ENCODE measurements at places on chromosomes 11 and 22. TPM values are rescaled to one million over a fixed set of nuclear protein-coding genes. Genes with fewer than 3 reads are reported as not detected.

ACTN3 gene
- total RNA-seq: 0.11 TPM

OR8D1 gene
- total RNA-seq: not detected

DNA sequence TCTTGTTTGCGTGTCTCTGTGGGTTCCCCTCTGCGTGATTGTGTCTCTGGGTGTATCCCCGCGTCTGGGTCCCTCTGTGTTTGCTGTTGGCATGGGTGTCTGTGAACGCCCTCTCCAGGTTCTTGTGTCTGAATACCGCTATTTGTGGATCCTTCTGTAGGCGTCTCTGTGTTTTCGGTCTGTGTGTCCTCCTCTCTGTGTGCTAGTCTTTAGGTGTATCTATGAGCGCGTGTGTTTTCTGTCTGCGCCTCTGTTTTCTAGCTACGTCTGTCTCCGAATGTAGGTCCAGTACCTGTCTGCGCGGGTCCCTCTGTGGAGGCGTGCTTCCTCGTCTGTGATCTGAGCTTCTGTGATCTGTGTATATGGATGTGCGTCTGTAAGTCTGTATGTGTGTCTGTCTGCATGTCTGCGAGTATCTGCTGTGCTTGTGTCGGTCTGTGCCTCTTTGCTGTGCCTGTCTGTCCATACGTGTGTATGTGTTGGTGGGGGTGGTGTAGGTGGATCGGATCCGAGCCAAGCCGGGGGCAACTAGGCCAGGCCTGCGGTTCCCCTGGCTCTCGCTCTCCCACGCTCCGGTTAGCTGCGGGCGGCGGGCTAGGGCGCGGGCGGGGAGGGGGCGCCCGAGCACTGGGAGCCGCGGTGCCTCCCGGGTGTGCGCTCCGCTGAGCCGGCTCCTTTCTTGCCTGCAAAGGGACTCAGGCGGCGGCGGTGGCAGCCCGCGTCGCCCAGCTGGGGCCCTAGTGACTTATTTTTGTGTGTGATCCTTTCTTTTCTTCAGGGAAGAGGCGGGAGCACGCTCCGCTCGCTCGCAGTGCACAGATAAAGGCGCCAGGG is 105.3 kb upstream of the E2F8 start:
- no peak for DNase-seq

DNA sequence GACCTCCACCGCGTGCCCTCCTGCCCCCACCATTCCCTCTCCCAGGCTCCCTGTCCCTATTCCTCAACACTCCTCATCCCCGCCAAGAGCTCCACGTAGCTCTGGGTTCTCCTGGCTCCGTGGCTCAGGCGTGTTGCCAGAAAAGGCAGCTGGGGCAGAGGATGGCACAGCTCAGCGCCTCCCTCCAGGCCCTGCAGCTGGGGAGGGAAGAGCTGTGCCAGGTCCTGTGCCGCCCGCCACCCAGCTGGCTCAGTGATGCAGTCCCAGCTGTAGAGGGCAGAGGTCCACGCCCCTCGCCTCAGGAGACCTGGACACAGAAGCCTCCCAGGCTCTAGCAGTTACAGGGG is 4.2 kb downstream of the ARHGAP1 start:
- DNase-seq: no peak

- DNase-seq: no peak
Measured at GRCh38 chr11:71191201-71191600, 61.2 kb downstream of the SHANK2 start.

DNA sequence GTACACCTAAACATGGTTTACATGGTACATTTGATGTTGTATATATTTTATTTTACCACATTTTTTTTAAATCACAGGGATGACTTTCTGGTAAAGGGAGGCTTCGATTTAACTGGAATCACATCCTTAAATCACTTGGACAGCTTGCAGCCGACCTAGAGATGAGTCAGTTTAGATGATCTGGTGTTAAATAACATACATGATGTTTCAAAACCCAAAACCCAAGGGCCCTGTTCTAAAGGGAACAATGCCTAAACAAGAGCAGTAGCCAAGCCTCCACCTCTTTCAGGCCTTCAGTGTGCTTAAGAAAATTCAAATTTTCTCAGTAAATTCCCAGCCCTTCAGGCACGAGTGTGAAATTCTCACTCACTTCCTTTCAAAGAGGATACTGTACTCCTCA is 108.8 kb downstream of the WT1 start:
- no peak for DNase-seq
